ENCODE measurements at places on chromosomes 3 and 15. TPM values are rescaled to one million over a fixed set of nuclear protein-coding genes. Genes with fewer than 3 reads are reported as not detected.

The P2RY1 gene
- 2.8 TPM for total RNA-seq

The PRTG gene
- 0.64 TPM for total RNA-seq

The JMJD7 gene
- total RNA-seq, result 16.4 TPM

The TM4SF1 gene
- total RNA-seq, result 132 TPM

DNA sequence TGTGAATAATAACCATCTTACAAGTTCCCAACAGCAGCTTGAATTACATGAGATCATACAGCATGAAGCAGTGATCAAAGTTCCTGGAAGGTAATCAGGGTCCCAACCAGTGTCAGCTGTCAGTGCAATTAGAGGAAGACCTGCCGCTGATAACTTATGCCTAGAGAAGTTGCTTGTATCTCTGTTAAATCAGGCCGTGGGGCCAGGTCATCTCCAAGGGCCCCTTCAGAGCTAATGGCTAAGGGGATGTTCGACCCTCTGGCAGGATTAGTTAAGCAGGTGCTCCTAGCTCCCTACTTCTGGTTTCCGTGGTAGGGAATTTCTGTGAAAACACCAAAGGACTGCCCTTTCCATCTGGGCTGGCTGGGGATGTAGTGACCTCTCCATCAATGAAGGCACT lies 251.0 kb downstream of the FAM43A start:
- no peak overlapping the region for H3K4me3 ChIP-seq
- no peak for DNase-seq
- no peak overlapping the region for H3K27ac ChIP-seq
- peaks cover 12% of the 10 kb centered on the region for H3K4me1 ChIP-seq
- no peaks in the 10 kb centered on the region for H3K36me3 ChIP-seq

GRCh38 chr3:67290438-67290837 lies 292.3 kb downstream of the KBTBD8 start:
- no peaks in the 10 kb centered on the region for H3K27me3 ChIP-seq
- no peak for DNase-seq
- H3K4me1 ChIP-seq, result peaks cover 18% of the 10 kb centered on the region
- H3K27ac ChIP-seq, result no peak overlapping the region

DNA sequence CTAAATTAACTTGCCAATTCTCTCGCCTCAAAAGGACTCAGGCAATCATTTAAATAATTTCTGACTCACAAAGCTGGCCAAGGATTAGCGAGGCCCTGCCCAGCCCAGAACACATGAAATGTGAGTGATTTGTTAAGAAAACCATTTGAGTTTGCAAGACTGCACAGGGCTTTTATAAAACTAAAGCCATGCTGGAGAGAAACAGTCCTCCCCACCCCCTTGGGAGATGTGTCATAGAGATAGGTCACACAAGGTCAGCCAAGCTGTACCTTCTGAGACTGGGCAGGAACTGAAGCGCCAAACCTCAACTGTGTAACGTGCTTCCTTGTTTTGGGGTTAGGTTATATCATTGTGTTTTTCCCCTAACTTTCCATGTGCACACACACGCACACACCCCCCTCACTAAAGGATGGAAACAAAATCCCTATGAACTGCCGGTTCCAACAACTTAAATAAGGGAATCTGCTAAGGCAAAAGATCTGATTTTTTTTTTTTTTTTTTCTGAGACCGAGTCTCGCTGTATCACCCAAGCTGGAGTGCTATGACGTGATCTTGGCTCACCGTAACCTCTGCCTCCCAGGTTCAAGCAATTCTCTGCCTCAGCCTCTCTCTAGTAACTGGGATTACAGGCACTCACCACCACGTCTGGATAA lies 8.1 kb downstream of the SPATA12 start:
- peaks cover 12% of the 10 kb centered on the region for H3K4me1 ChIP-seq
- H3K27me3 ChIP-seq, result no peaks in the 10 kb centered on the region
- no peak overlapping the region for H3K27ac ChIP-seq
- H3K36me3 ChIP-seq, result no peaks in the 10 kb centered on the region
- peak; percentile 73 for DNase-seq

GRCh38 chr3:59685432-59685831 lies 635.6 kb upstream of the CFAP20DC start:
- no peaks in the 10 kb centered on the region for H3K4me1 ChIP-seq
- no peaks in the 10 kb centered on the region for H3K36me3 ChIP-seq
- no peak overlapping the region for H3K27ac ChIP-seq
- H3K4me3 ChIP-seq, result no peak overlapping the region
- no peak for DNase-seq

DNA sequence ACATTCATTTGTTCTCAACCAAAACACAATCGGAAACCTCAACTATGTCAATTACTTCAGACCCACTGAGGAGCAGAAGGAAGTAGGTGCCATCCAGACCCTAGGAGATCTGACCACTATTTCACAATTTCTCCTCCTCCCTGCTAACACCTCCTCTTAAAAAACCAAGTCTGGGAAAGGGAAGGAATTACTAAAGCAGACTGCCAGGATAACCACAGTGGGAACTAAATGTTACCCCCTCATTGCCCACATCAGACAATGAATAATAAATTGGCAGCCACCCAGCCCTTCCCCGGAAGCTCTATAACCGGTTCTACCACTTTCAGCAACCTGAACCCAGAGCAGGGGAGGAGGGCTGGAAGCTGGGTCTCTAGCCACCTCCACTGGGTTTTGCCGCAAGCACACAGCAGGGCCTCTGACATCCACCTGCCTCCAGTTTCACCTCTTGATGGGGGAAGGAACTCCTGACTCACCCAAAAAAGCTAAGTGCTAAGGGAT lies 17.6 kb downstream of the C15orf62 start:
- H3K4me3 ChIP-seq, result no peak overlapping the region
- no peak overlapping the region for H3K27ac ChIP-seq
- H3K4me1 ChIP-seq, result peaks cover 17% of the 10 kb centered on the region

GRCh38 chr3:160546727-160547126 lies 18.6 kb downstream of the KPNA4 start:
- H3K4me1 ChIP-seq, result peaks cover 82% of the 10 kb centered on the region
- peak overlapping the region; percentile 47 for H3K27ac ChIP-seq
- no peaks in the 10 kb centered on the region for H3K36me3 ChIP-seq
- no peak for DNase-seq
- no peak overlapping the region for H3K4me3 ChIP-seq

GRCh38 chr15:90941038-90941437 lies 6.0 kb downstream of the UNC45A start:
- H3K27me3 ChIP-seq, result no peaks in the 10 kb centered on the region
- H3K4me1 ChIP-seq, result peaks cover 11% of the 10 kb centered on the region
- H3K27ac ChIP-seq, result no peak overlapping the region
- no peak for DNase-seq
- H3K4me3 ChIP-seq, result no peak overlapping the region

DNA sequence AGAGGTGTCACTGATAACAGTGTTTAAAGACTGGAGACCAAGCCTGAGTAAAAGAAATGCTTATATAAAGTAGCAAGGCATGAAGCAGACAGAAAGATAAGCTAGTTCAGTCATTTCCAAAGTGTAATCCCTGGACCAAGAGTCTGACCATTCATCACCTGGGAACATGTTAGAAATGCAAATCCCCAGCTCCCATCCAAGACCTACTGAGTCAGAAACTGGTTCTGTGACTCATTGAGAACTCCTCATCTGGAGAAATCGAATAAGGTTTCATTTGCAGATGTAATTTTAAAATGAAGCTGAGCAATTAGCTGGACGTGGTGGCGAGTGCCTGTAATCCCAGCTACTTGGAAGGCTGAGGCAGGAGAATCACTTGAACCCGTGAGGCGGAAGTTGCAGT lies 473.9 kb upstream of the UBE2E2 start:
- no peaks in the 10 kb centered on the region for H3K27me3 ChIP-seq
- H3K36me3 ChIP-seq, result no peaks in the 10 kb centered on the region
- DNase-seq, result no peak
- H3K4me3 ChIP-seq, result no peak overlapping the region

- H3K36me3 ChIP-seq, result no peaks in the 10 kb centered on the region
- no peaks in the 10 kb centered on the region for H3K4me1 ChIP-seq
- no peak for DNase-seq
- no peak overlapping the region for H3K4me3 ChIP-seq
Measured at GRCh38 chr3:94226078-94226477, 163.2 kb downstream of the NSUN3 start.

DNA sequence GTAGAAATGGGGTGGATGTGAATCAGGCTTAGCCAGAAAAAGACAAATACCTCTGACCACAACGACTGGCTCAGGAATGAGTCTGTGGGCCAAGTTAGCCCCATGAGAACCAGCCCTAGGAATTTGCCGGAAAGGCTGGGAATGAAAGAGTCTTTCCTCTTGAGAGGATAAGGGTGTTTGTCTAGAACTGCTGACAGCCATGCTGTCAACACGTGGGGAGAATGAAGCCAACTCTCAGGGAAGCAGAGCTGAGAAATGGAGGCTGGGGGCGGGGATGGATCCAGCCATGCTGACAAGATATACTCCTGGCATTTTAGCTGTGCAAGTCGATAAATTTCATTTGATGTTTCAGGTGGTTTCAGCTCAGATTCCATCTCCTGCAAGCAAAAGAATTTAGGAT lies 10.6 kb upstream of the SLC6A1 start:
- no peaks in the 10 kb centered on the region for H3K27me3 ChIP-seq
- no peak for DNase-seq
- H3K4me3 ChIP-seq, result no peak overlapping the region
- H3K4me1 ChIP-seq, result peaks cover 4% of the 10 kb centered on the region
- no peaks in the 10 kb centered on the region for H3K36me3 ChIP-seq
- no peak overlapping the region for H3K27ac ChIP-seq

DNA sequence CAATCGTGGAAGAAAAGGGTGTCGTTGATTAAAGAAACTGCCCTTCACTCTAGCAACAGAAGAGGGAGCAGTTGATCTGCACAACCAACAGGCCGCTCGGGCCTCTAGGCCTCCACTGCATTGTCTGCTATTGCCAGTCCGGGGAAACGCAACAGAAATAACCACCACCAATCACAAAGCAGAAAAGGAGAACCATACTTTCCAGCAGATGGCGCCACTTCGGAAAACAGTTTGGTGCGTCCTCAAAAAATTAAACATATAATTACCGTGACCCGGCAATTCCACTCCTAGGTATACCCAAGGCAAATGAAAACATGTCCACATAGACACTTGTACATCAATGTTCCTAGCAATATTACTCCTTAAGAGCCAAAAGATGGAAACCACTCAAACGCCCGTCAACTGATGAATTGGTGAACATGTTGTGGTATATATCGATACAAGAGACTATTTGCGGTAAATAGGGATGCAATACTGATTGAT lies 154.1 kb downstream of the TJP1 start:
- DNase-seq, result no peak
- no peak overlapping the region for H3K4me3 ChIP-seq
- no peaks in the 10 kb centered on the region for H3K27me3 ChIP-seq
- no peaks in the 10 kb centered on the region for H3K36me3 ChIP-seq

- no peaks in the 10 kb centered on the region for H3K4me1 ChIP-seq
- DNase-seq, result no peak
- H3K36me3 ChIP-seq, result no peaks in the 10 kb centered on the region
- H3K27me3 ChIP-seq, result no peaks in the 10 kb centered on the region
- H3K4me3 ChIP-seq, result no peak overlapping the region
Measured at GRCh38 chr3:173733029-173733652, 335.6 kb downstream of the NLGN1 start.

Measured in spleen (tissue), 13 donors.